Iris pigment epithelial cell (primary cell): ENCODE measurements at places on chromosomes 2 and 18.

- DNase-seq = no peak
Measured at GRCh38 chr2:111053825-111054515, 66.7 kb upstream of the BCL2L11 start.

- peak; percentile 97 for DNase-seq
Measured at GRCh38 chr18:8946066-8946838, 156.2 kb upstream of the NDUFV2 start.

GRCh38 chr2:177241711-177242120, 22.8 kb downstream of the NFE2L2 start:
- peak; percentile 62 for DNase-seq

DNA sequence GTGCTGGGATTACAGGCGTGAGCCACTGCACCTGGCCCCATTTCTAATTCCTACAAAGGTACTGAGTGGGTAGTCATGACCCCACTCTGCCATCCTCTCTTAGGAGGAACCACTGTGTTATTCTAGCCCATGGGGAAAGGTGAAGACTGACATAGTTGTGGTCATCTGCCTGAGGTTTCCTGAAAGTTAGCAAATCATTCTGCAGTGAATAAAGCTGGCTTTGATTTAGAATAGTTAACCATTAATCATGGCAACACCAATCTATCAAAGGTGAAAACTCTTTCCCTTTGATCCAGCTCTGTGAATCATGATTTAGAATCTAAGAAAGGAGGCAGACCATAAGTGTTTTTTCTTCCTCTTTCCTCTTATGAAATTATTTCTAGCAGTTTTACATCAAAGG, 50.8 kb downstream of the SUMO1 start:
- DNase-seq = no peak

GRCh38 chr2:209570194-209570593, 146.3 kb downstream of the MAP2 start:
- DNase-seq = no peak

DNA sequence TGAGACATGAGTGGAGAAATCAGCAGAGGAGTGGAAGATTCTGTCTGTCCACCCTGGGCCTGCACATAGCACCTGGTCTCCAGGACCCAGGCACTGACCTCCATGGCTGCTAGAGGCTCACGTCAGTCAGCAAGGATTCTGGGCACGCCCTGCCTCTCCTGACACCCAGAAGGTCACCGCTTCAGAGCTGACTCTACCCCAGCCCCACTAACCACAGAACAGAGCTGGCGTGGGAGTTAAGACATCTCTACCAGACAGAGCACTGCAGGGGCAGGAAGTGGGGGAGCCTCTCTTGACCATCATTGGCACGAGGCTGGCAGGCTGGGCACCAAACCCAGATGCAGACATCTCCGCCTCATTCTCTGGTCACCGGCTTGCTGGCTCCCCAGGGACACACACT, 3.0 kb downstream of the ADCY3 start:
- DNase-seq = peak; percentile 45

DNA sequence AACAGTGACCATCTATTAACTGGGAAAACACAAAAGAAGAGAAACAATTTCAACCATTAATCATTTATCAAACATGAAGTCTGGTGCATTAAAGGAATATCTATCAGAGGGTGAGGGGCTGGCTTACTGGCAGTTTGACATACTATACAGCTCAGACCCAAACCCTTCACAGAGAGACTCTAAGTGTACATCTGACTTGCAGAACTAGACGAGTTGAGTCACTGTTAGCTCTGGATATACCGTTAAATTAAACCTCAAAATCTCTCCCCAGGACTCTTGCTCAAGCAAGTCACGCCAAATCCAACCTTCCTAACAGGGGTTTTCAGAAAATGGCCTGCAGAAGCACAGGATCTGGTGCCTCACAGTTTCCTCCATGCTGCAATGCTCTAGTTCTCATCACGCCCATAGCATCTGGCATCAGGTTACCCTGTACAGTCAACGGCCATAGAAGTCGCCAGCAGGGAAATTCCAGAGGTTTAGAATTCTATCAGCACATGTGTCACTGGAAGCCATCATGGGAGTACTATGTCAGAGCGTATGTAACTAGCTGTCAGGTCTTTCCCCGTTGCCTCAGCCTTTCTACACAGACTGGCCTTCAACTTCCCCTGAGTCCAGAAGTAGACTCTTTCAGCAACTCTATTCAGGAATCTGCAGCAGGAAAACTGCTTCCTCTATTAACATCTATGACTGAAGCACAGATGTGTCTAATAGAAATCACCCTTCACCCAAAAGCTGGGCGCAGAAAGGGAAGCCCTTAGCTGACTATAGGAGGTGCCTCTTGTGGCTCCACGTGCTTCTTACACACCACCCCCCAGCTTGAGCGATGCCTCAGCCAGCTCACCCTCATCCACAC, 9.3 kb downstream of the TGOLN2 start:
- DNase-seq = peak; percentile 89

DNA sequence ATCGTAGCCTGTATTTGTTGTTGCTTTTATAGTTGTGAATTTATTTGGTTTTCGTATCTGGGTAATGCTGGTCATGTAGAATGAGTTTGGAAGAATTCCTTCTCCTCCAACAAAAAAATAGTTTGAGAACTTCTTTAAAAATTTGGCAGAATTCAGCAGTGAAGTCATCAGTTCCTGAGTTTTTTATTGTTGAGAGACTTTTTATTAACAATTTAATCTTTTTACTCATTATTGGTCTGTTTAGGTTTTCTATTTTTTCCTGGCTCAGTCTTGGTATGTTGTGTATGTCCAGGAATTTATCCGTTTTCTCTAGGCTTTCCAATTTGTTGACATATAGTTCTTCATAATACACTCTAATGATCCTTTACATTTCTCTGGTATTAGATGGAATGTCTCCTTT, 1613.3 kb upstream of the PIK3C3 start:
- no peak for DNase-seq

GRCh38 chr2:25294573-25295462, 46.9 kb downstream of the DNMT3A start:
- peak; percentile 43 for DNase-seq

GRCh38 chr2:177118636-177119035, 94.0 kb upstream of the HNRNPA3 start:
- DNase-seq = no peak

GRCh38 chr2:191122638-191123294, 28.0 kb downstream of the STAT4 start:
- DNase-seq = no peak

DNA sequence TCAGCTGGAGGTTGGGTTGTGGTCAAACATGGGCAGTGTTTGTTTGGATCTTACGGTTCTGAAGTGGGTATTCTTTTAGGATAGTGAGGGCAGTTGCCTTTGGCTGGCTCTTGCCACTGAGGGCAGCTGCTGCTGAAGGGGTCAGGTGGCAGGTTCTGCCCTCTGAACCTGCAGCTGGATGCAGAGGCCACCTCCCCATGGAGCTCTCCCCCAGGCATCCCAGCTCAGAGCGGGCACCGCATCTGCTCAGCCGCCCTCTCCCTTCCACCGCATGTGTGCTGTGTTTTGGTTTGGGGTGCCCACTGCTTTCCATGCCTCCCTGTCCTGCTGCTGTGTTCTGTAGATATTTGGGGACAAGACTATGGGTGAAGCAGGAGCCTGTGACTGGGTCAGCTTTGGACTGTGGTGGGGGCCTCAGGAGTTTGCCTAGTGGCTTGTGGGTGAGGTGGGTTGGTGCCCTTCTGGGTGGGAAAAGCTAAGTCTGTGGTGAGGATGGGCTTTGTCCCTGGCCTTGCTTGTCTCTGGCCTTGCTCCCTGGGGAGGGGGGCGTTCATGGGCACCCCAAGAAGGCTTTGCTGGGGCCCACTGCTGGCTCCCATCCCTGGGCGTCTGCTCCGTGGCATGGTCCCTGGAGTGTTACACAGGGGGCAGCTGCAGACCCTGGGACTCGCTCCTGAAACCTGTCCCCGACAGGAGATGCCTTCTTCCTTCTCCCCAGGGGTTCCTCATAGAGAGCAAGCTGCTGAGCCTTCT, 28.5 kb downstream of the OTOF start:
- DNase-seq = no peak

GRCh38 chr2:239548965-239549595, 148.3 kb upstream of the HDAC4 start:
- no peak for DNase-seq

DNA sequence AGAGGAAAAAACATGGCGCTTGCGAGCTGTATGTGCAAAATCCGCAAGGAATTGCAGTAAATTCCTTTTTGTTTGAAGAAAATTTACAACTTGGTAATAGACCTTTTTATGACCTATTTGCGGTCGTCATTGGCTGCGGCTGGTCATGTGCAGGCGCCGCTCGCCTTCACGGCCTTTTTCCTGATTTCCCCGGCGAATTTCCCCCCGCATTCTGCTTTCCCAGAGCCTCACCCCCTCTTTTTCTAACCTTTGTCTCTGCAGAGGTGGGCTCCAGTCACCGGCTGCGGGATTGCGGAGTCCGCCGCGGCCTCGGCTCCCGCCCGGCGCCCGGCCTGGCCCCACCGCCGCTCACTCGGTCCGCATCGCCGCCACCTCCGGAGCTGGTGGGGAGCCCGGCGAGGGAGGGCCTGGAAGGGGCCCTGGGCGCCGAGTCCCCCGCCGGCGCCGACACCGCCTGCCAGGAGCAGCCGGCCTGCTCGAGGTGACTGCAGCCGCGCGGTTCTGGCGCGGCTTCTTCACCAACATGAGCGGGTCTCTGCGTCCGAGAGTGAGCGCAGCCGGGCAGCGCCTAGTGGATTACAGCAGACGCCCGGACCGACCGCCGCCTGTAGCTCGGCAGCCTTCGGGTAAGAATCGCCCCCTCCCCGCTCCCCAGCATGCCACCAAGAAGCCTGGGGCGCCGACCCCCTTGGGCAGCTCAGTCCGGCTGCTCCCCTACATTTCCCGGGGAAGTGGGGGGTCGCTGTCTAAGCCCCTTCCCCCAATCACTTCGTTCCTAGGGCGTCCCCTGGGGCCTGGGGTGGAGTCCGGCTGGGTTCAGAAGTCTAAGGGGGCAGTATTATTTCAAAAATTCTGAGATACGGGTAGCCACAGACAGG, 7.1 kb downstream of the HOXD8 start:
- no peak for DNase-seq

DNA sequence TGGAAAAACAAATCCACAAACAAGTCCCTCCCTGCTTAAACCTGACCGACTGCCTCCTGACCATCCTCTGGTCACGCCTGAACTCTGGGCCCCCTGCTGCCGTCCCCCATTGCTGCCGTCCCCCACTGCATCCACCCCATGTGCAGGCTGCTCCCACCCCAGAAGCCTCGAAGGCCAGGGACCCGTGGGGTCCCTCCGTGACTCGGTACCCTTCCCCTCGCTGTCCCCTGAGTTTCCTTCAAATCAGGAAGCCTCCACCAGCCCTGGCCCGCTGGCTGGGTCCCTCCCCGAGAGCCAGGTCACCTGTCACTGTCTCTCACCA, 17.9 kb upstream of the AGXT start:
- DNase-seq = no peak

DNA sequence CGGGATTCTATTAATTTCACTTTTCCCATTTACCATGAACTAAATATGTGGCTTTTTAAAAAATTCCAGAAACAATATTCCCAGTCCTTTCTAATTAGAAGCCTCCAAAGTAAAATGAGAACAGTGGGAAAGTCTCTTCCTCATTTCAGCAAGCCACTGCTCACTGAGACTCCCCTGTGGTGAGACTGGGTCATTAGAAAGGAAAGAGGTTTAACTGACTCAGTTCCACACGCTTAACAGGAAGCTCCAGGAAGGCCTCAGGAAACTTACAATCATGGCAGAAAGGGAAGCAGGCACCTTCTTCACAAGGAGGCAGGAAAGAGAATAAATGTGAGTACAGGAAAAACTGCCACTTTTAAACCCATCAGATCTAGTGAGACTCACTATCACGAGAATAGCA, 258.9 kb upstream of the CHAC2 start:
- no peak for DNase-seq

GRCh38 chr18:73735836-73736235, 411.8 kb downstream of the FBXO15 start:
- no peak for DNase-seq

DNA sequence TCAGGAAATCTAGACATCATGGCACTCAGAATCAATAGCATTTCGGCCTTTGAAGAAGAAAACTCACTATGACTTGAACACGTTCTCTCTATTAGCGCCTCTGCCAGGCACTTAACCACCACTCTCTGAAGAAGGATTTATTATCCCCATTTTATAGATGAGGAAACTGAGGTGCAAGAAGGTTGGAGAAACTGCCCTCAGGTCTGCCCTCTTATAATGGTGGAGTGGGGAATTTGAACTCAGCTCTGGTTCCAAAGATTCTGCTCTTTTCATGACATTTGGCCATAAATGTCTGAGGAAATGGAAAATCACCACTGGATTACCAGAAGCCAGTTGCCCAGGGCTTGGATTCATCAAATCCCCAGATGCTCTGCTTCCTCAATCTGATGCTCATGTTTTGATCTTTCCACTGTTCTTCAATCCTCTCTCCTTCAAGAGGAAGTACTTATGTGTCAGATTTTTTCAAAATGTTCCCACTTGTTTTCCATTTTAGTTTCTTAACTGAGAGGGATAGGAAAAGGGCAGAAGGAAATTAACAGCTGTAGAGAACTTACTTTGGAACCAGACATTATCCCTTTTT, 68.1 kb downstream of the ANTXR1 start:
- DNase-seq = no peak

DNA sequence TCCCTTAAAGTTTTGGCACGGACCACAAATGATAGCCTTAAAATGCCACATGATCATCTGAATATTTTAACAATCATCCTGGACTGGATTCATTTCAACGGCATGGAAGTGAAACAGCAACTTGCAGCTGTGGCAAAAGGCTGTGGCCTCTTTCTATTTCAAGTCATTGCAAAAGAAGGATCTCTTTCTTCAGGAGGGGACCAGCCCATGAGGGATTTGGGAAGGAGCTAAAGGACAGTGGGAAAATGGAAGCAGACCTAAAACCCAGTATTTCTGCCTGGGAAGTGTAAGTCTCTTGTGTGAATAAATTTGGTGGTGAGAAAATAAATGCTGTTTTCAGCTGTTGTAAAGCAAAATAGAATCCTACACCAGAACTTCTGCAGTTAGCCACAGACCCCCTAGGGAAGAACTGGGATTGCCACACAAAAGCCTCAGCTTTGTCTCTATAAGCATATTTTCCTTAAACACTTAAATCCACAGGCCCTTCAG, 107.3 kb upstream of the ZFP36L2 start:
- peak; percentile 73 for DNase-seq

DNA sequence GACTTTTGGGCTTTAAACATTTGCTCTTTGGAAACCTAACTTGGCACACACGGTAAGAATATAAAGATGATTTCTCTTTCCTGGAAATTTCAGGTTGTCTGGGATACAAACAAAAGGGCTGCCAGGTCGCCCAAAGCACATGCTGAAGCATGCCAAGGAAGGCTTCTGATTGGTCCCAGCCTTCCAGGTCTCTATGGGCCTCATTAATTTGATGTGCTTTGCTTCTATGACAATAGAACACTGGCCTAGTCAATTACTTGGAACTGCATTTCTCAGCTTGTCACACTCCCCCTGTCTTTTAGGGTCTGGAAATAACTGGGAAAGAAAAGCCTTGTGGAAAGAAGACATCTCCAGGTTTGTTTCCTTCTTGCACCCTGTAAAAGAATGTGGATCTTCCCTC, 228.9 kb downstream of the ADCYAP1 start:
- DNase-seq = no peak
